Activated CD4-positive, alpha-beta T cell treated with anti-CD3 and anti-CD28 coated beads, Interleukin-2, amount 50 U/mL, for 4 hours (primary cell): ENCODE measurements at places on chromosomes 1 and 21.

GRCh38 chr1:85319931-85320330, 43.5 kb upstream of the BCL10 start:
- no peak for DNase-seq

DNA sequence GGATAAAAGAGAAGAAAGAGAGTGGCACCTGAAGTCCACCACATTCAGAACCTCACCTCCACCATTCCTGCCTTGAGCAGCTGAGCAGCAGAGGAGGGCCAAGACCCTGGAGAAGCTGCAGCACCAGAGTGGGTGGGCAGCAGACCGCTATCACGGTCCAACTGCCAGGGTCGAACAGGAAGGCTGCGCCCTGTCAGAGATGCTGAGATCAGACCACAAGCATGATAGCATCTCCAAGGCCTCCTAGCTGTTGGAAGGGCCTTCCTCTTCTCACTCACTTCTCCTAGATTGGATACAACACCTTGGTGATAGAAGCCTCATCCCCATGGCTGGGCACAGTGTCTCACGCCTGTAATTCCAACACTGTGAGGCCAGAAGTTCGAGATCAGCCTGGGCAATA, 12.1 kb upstream of the SLC45A3 start:
- no peak for DNase-seq

DNA sequence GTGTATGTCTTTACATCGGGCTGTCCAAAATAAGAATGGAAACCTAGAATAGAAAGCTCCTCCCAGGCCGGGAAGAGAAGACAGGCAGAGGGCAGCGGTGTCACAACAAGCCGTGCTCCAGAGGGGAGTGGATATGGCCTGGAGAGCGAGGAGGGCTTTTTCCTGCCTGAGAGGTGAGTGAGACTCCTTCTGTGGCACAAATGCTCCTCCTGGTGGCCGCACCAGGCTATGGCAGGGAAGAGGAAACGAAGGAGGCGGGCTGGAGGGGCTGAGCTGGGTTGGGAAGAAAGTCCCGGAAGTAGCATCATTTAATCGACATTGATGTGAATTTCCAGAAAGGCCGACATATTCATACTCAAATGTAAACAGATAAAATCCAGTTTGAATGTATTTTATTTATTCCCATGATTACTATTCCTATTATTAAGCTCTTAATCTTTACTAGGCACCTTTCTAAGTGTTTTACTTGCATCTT, 54.7 kb downstream of the MEF2D start:
- DNase-seq, result peak; percentile 74

- no peak for DNase-seq
Measured at GRCh38 chr1:162150112-162150511, 80.6 kb downstream of the NOS1AP start.

- DNase-seq, result no peak
Measured at GRCh38 chr1:164781972-164782371, 223.0 kb downstream of the PBX1 start.

DNA sequence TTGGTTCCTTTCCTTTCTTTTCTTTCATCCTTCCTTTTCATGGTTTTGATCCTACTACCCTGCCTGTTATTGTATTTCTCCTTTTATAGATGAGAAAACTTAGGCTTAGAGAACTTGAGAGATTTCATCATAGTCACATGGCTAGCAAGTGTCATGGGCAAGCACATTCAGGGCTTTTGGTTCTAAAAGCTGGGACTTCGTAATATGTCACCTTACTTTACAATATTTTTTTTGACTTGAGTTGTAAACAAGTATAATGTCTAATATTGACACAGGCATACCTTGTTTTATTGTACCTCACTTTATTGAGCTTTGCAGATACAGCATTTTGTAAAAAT, 70.7 kb downstream of the MTR start:
- no peak for DNase-seq

- no peak for DNase-seq
Measured at GRCh38 chr1:228001738-228002535, 4.9 kb upstream of the WNT3A start.

- DNase-seq, result no peak
Measured at GRCh38 chr1:15867288-15867687, 19.8 kb downstream of the SPEN start.

GRCh38 chr1:31583995-31584868, 7.9 kb downstream of the TINAGL1 start:
- no peak for DNase-seq

- DNase-seq, result no peak
Measured at GRCh38 chr21:32966120-32966519, 59.6 kb upstream of the OLIG2 start.

DNA sequence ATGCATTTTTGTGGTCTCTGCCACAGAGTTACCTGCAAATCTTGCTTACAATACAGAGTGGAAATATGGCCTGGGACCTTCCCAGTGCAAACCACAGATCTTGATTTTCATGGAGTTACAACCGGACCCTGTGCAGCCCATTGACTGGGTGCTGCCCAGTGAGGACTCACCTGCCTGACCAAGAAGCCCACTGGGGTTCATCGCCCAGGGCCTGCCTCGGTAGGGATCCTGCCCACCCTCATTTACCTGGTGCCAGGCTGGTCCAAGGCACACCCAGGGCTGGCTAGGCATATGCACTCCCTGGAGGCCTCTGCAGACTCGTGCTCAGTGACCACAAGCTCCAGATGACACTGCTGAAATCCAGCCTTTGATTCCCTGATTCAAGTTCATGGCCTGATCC, 572.7 kb downstream of the NPHP4 start:
- DNase-seq, result no peak

- DNase-seq, result peak; percentile 14
Measured at GRCh38 chr1:156368889-156369684, at the start of gene RHBG. Gene RHBG (plus strand): TSS chr1:156369211. CDS start chr1:156369250, 39 bp downstream.

GRCh38 chr1:54950369-54951163, 29.9 kb upstream of the TMEM61 start:
- peak; percentile 25 for DNase-seq

- peak; percentile 77 for DNase-seq
Measured at GRCh38 chr1:243849421-243850201, 432 bp downstream of the AKT3 start.

- no peak for DNase-seq
Measured at GRCh38 chr1:159881622-159882526, 18.1 kb downstream of the CFAP45 start.

DNA sequence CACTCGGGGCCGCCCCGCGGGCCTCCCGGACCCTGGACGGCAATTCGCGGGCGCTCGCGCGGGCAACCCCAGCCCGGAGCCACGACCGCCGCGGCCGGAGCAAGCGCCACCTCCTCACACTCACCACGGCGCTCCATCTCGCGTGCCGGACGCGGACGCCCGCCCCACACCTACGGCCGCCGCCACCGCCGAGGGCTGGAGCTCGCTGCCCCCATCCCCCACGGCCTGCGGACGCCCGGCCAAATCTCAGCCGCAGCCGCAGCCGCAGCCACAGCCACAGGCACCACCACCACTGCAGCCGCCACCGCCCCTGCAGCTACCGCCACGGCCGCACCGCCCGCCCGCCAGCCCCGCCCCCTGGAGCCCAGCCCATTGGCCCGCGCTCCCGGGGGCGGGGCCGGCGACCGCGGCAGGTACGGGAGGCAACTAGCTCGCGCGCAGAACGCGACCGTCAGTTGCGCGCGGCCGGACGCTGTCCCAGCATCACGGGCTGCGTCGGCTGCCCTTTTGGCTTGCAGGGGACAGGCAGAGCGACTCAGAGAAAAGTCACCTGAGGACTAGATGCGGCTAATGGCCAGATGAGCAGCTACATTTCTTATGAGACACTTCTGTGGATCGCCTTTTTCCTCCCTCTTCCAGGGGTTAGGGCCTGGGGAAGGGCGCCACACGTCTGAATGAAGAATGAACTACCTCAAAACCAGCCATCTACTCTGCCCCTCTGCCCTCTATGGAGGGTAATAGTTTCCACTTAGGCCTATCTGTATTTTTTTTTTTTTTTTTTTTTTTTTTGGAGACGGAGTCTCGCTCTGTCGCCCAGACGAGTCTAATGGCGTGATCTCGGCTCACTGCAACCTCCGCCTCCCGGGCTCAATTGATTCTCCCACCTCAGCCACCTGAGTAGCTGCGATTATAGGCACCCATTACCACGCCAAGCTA, at the start of gene ARHGAP29:
Gene ARHGAP29, minus strand, starts transcription at position 294 of the 936 bp plus-strand sequence. CDS start 5,973 bp downstream, outside the sequence.
- DNase-seq, result peak; percentile 20

- DNase-seq, result no peak
Measured at GRCh38 chr1:28156821-28157220, 19.7 kb downstream of the PTAFR start.

DNA sequence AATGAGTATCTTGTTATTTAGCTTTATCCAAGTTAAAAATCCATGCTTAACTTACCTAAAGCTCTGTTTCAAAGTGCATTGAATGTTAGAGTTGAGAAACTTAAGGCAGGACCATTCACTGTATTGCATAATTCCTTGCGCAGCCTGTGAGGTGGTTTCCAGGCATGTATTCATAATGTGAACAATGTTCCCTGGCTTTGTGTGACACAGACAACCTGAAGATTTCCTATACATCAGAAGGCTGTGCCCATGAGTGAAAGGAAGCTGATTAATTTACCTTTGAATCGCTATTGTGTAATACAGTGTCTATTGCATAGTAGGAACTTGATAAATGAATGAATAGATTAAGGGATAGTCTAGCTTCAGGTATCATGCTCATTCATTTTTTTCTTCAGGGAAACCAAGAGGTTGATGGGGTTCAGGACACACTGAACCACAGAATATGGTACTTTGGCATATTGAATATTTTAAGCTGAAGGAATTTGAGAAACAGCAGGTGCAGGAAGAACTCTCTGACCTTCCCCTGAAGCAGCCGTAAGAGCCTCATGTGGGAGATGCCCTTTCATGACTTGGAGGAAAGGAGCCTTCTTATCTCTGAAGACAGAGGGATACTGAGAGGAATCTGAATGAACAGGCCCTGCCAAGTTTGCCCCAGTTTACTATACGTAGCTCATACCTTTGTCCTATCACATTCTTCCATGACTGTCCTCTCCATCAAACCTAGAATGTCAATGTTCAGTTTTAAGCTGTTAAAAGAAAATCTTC, 88.6 kb upstream of the GNG12 start:
- no peak for DNase-seq

- no peak for DNase-seq
Measured at GRCh38 chr21:42061195-42061985, 9.7 kb upstream of the UMODL1 start.

DNA sequence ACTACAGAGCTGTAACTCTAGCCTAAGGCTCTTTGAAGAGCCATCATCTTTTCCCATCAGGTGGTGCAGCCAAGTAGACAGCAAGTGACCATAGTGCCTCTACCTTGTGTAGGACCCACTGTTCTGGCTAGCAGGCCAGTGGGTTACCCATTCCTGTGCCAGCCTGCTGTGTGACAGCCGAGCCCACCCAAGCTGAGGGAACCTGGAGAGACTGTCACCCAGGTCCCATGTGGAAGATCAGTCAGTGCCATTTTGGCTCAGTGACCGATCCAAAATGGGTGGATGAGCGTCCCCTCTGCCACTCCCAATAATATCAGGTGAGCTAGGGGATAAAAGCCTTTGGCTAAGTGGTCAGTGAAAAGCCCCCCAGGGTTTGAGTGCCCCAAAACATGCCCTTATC, 417.9 kb downstream of the MATN1 start:
- DNase-seq, result no peak

- no peak for DNase-seq
Measured at GRCh38 chr1:46175243-46175642, 356 bp downstream of the TSPAN1 start.

- DNase-seq, result no peak
Measured at GRCh38 chr1:70979881-70980280, 67.7 kb downstream of the PTGER3 start.

DNA sequence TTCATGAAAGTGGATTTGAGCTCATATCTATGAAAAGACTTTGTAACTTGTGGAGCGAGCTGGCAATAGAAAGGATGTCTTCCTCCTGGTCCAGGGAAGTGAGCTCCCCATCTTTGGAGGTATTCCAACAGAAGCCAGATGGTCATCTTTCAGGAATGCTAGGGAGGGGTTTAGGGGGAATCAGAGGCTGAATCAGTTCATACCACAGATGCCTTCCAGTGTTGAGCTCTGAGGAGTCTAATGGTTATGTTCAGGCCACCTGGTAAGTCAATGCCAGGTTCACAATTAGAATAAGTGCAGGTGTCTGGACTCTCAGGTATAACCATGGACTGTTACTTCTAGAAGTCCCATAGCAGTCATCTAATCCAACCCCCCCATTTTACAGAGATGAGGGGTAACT, 119.1 kb downstream of the ACTL8 start:
- no peak for DNase-seq

- no peak for DNase-seq
Measured at GRCh38 chr1:50488876-50489275, 65.6 kb upstream of the DMRTA2 start.

DNA sequence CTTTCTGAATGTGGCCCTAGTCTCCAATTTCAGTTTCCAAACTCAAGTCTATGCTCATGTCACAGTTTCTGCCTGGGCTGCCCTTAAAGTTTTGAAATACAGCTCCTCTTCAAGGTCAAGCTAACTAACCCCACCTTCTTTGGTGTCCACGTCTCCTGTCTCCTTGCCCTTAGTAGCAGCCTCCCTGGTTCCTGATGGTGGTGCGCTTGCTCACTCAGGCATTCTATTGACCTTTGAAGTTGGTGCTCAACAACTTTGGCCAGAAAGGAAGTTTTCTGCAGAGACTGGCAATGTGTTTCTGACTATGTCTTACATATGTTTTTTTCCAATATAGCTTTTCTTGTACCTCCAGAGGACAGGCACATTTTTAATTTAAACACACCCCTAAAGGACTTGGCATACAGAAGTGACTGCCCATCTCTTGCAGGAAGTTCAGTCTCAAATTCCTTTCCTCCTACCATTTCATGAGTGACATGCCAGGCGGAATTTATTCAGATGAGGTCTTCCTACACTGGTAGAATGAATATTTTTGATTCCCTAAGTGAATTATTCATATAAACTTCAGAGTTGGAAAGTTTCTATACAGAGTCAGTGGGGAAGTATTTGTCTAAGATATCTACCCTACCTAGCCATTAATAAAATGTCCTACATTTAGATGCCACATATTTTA, 364.3 kb upstream of the USP24 start:
- no peak for DNase-seq

DNA sequence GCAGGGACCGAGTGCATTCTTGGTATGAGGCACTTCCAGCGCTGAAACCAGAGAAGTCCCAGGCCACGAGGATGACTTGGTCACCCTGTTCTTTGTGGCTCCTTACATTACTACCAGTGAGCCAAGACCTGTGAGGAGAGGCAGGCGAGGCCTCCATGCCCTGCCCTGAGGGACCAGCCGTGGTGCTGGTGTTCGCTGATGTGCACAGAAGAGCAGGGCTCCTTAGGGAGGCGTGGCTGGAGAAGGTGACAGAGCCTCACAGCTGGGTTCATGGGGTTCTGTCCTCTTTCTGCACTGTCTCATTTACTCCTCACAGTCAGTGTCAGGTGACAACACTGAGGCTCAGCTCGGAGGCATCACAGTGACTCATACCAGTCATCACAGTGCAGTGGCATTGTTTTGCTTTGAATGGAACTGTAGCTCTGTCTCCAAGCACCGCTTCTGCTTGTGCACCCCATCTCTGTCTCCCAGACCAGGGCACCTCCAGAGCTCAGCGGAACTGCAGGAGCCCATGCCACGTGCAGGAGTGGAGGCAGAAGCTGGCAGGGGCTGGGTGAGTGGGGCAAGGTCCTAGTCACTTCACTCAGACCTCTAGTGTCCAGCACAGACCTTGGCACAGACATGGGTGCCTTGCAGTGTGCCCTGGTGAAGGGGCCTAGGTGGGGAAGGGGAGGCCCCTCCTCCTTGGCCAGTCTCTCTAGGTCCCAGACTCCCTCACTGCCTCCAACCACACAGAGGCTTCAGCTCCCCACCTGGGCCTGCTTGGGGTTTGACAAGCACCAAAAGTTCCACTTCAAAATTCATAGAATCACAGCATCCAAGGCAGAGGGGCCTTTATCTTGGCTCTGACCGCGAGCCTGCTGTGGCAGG, 310.9 kb downstream of the MATN1 start:
- no peak for DNase-seq

- DNase-seq, result no peak
Measured at GRCh38 chr1:9087411-9088125, 18.1 kb upstream of the SLC2A5 start.
